ENCODE measurements at places on chromosomes 5 and 9.
A peak's percentile ranks its signal among the peaks of the same experiment; 100 is the strongest.

GRCh38 chr9:7121055-7121454 is 363.3 kb downstream of the KDM4C start:
- no peak for DNase-seq

GRCh38 chr9:69755205-69755604 is 4.6 kb downstream of the PTAR1 start:
- no peak for DNase-seq

GRCh38 chr9:875119-875962 is 33.8 kb downstream of the DMRT1 start:
- DNase-seq, result no peak

- no peak for DNase-seq
Measured at GRCh38 chr9:126556560-126557250, 57.0 kb upstream of the LMX1B start.

DNA sequence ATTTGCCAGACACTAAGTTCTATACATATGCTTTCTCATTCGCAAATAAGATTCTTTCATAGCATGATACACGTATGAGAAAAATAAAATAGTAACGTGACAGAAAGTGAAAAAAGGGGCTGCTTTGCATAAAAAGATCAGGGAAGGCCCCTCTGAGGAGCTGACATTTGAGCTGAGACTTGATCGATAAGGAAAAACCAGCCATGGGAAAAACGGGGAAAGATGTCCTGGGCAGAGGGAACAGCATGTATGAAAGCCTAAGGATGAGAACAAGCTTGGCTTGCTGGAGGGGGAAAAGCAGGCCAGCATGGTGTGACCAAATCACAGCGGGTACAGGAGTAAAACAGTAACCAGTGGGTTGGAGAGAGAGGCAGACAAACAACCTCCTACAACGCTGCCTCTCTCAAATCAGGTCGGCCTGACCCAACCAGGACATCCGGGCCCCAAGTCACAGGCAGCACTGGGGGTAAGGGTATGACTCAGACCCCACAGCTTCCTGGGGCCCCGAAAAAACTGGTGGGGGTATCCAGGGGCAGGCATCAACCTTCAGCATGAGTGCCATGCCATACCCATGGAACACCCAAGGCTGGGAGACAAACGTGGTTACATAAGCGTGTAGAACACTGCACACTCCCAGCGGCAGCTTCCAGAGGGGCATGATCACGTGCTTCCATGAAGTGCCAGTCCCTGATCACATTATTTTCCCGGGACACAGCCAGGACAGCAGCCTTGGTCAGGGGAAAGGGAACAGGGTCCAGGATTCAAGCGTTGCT is 2.2 kb downstream of the TNIP1 start:
- no peak for DNase-seq

- DNase-seq, result no peak
Measured at GRCh38 chr5:171424726-171425125, 5.3 kb downstream of the FGF18 start.

DNA sequence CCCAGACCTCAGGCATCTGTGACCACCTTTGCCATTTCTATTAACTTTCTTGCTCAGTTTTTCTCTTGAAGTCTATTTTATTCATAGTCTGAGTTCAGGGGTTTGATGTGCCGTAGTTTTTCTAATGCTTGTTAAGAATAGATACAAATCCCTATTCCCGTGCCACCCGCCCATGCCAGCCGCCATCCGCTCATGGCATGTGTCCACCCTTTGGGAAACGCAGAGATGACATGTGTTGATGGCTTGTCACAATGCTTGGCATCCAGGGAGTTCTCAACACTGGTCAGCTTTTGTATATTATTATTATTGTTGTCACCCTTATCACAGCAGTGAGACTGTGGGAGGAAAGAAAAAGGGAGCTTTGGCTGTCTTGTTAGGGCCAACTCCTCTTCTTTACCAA is 17.3 kb upstream of the ANGPTL2 start:
- peak; percentile 11 for DNase-seq

DNA sequence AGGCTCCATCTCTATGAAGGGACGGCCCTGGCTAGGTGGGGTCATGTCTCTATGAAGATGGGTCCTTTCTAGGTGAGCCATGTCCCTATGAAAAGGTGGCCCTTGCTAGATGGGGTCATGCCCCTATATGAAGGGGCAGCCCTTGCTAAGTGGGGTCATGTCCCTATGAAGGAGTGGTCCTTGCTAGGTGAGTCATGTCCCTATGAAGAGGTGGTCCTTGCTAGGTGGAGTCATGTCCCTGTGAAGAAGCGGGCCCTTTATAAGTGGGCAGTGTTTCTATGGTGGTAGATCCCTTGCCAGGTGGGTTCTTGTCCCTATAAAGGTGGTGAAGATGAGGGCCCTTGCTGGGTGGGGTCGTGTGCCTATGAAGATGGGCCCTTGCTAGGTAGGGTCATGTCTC is 283.0 kb upstream of the IRX2 start:
- no peak for DNase-seq

- DNase-seq, result no peak
Measured at GRCh38 chr5:25362799-25363198, 718.0 kb upstream of the CDH10 start.

DNA sequence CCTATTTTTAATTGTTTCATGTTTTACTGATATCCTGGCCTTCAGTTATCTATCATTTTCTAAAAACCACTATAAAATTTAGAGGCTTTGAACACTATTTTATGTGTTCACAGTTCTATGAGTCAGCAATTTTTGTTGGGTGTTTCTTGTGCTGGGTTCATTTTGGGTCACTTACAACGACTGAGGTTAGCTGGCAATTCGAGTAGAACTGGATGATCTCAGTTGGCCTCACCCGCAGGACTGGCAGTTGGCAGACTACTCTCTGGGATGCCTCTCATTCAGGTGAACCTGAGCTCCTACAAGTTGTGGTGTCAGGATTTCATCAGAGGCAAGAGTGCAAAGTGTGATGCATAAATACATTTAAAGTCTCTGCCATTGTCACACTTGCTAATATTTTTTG is 151.0 kb upstream of the PAPPA start:
- no peak for DNase-seq

DNA sequence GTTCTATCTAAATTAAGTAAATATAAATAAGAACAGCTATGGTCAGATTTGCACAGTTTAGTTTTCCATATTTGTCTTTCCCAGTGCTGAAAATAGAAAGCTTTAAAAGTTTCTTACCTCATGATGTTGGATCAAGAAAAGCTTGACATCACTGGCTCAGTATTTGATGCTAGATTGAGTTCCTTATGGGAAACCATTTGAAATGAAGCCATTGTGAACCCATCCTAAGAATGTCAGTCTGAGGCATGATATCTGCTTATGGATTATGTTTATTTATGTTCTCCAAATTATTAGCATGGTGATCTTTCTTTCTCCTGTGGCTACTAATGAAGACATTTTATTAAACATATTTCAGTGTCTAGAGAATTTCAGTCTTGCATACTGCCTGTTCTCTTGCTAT is 143.0 kb downstream of the ADAMTSL1 start:
- no peak for DNase-seq

- DNase-seq, result no peak
Measured at GRCh38 chr5:150507474-150508276, at the start of gene NDST1. Gene NDST1, plus strand, starts transcription at chr5:150508131. Its CDS starts 13,124 bp downstream, at chr5:150521255.

DNA sequence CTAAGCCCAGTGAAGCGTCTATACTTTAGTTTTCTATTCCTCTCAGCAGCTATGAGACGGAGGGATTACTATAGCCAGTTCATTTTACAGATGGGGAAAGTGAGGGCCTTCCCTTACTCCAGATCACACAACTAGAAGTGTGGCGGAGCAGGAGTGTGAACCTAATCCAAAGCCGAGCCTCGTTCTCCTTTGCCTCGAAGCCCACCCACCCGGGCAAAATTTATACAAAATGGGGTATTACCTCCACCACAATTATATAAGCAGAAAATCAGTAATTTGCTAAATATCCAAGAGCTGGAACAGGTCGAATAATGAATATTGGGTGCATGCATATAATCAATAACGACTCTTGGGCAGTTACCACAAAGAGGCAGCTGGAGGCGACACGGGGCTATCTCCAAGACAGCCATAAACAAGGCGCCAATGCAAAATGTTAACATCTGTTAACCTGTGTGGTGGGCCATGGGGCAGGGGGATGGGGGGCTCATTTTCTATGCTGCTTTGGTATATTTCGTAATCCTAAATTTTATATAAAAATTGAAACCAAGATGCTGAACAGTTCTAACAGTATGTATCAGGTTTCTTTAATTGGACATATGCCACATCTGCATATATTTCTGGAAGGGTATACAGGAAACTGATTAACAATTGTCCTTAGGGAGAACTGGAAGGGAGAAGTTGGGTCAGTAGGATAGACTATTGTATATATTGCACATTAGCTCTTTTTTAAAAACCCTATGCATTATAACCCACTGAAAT is 1.2 kb upstream of the RNF44 start:
- no peak for DNase-seq

DNA sequence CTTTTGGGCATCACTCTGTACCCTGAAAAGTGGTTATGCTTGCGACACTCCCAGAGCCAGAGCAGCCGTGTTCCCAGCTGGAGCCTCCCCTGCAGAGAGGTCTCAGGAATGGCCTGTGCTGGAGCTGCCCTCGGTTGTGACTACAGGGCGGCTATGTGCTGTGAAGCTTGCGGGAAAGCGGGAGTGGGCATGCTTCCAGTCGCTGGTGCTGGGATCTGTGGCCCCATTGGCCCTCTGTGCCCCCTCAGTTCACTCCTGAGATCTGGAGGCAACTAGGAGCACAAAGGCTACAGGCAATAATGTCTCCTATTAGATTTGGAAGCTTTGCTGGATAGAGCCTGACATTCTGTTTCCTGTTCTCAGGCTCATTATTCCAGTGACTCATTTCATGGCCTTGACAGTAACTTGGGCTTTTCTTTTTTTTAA is 56.9 kb downstream of the GPR107 start:
- DNase-seq, result no peak

DNA sequence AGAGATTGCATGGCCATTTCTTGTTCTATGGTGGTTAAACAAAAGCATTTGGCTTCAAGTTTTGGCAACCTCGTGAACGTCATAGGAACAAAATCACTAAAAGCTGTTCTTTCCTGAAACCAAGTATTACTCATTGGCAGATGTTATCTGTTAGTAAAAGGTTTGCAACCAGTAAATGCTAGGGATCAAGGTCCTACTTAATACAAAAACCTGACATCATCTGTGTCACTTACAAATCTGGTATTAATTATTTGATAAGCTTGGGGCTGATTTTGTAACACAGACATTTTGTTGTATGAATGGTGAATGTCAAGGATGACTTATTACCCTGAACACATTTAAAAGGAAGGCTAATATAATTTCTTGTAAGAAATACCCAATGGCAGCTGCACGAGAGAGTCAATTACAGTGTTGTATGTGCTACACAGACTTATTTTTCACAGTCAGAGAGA is 486.4 kb upstream of the ZNF608 start:
- no peak for DNase-seq

- no peak for DNase-seq
Measured at GRCh38 chr9:90813523-90813922, 11.9 kb downstream of the SYK start.

DNA sequence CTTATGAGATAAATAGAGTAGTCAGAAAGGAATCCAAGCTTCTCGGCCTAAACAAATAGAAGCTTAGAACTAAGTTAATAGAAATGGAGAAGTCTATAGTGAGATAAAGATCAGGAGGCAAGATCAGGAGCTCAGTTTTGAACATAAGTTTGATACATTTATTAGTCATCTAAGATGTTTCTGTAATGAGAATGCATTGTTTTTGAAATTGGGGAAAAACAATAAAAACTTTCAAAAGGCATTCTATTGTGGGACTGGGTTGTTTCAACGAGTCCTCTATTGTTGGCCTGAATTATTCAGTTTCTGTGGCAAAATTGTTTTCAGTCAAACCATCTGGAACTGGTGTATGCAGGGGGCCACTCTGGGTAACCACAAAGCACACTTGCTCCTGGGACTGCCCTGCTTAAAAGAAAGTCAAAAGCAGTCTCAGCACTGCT is 181.0 kb upstream of the CLINT1 start:
- no peak for DNase-seq

- DNase-seq, result no peak
Measured at GRCh38 chr9:113403646-113404045, 2.6 kb upstream of the ALAD start.

DNA sequence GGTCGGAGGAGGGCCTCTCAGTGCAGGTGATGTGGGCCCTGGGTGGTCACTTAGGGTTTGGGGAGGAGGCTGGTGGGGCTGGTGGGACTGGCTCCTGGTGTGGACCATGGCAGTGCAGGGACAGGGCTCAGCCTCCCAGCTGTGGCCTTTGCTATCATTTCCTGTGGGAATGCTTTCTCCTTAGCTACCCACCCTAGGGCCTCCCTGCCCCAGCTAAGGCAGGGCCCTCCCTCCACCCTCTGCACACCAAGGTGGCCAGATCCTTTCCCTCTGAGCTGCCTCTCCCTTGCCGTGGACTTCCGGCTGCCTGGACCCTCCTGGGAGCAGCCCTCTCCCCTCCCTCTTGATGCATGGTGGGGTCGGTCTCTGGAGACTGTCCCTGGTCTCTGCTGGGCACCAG is 22.7 kb upstream of the ARSI start:
- no peak for DNase-seq

DNA sequence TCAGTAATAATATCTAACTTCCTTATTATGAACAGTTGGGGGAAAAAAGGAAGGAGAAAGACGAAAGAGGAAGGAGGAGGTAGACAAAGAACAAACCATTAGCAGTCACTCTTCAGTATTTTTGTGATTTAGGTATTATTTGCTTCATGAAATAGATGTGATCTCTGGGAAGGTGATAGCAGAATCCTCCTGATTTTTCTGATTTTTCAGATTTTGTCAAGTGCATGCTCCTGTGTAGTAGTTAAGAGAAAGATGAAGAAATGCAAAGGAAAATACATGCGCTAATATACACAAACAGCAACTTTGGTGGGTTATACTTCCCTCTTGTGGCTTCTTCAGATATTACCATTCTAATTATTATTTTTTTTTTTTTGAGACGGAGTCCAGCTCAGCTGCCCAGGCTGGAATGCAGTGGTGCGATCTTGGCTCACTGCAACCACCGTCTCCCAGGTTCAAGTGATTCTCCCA is 31.6 kb downstream of the LMNB1 start:
- DNase-seq, result no peak

- no peak for DNase-seq
Measured at GRCh38 chr5:53569453-53569852, 9.0 kb downstream of the NDUFS4 start.

Data from right hindlimb (tissue), 1 donor.